Germinal center (tissue), 1 donor: ENCODE measurements at places on chromosomes 5 and 9.

DNA sequence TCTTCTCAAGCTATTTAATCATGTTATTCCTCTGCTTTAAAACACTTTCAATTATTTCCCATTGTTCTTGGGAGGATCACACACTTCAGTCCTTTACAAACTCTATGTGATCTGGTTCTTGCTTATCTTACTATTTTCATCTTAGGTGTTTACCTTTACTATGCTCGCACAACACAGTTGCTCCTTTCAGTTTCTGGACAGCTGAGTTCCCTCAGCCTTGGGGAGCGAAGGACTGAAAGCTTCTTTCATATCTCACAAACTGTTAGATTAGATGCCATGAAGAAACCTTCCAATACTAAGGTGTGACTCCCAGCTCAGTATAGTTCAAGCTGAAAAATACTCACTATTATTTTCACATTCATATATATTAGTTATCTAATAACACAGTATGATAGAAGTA lies 117.9 kb downstream of the CDC42SE2 start:
- DNase-seq, result no peak

DNA sequence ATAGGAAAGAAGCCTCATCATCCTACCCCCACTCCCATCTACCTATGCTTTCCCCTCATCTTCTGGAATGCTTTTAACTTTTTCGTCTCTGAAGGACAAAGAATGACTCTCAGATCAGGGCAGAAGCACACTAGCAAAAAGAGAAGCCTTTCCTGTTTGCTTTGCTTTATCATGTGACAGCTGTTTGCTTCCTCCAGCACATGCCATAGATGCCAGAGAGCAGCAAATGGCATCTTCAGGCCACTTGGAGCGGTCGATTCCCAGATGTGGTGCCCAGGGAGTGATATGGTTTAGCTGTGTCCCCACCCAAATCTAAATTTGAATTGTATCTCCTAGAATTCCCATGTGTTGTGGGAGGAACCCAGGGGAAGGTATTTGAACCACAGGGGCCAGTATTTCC lies 294.8 kb downstream of the GADD45G start:
- no peak for DNase-seq

GRCh38 chr9:89941875-89942274 lies 337.1 kb downstream of the GADD45G start:
- no peak for DNase-seq

DNA sequence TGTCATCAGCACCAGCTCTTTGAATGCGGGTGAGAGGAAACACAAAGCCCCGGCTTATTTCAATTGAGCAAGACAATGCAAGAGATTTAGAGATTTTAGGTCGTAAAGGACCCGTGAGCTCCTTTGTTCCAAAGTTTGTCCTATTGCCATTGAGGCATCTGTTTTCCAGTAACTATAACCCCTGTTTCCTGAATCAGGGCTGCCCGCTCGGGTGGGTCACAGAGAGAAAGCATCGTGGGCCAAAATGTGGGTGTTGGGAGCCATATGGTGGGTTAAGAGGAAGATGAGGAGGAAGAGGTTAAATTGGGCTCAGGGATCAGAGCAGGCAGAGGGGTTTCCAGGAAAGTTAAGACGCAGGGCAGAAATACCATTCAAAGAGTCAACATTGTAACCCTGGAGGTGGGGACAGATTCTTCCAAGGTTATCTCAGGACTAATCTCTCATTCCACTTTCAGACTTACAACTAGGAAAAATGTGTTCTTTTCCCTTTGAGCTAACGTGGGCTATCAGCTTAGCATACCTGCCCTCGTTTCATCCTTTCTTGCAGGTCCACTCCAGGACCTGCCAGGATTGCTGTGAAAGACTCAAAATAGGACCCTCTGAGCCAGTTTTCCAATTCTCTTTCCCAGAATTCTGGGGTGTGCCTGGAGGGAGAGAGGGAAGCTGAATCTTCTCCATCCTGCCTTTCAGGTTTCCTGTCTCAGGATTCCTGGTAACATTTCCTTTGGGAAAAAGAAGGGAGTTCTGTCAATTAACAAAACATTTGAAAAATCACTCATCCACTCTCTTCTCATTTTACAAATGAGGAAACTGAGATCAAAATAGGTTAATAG lies 95.5 kb upstream of the TAF11L2 start:
- DNase-seq, result no peak

GRCh38 chr5:116733991-116734975 lies 159.7 kb upstream of the SEMA6A start:
- no peak for DNase-seq

GRCh38 chr9:121700165-121700831 lies 48.9 kb downstream of the DAB2IP start:
- peak; percentile 30 for DNase-seq

GRCh38 chr9:123235448-123235847 lies 32.9 kb downstream of the STRBP start:
- DNase-seq, result peak; percentile 20

- no peak for DNase-seq
Observed at GRCh38 chr5:116559673-116560164, 14.9 kb downstream of the SEMA6A start.

DNA sequence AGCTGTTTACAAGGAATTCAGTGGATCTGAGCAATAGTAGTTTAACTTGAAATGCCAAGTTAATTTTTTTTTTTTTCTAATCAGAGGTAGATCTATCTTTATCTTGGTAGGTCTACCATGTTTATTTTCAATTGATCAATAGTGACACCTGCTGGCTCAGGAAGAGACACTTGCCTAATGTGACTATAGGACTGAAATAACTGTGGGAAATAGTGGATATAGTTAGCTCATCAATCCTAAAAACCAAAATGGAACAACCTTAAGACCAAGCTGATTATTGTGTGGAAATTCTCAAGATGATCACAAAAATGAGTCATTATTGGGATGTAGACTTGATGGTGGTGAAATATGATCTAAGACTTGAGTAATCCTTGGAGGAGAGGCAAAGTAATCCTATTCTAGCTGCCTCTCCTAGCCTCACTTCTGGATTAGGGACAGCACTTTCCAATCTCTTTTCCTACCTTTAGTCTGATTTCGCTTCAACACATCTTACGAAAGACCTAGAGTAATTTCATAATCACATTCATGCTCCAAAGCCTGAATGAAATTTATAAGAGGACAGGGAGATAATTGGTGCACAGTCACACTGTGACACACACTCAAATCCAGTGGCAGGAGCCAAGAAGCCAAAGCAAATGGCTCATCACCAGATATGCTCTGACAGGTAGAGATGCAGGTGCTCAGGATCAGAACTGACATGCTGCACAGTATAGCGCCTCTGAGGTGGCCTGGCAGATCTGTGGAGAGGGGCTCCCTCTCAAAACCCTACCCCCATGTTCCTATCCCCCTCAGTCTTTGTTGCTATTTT lies 156.3 kb downstream of the HMHB1 start:
- no peak for DNase-seq

- no peak for DNase-seq
Observed at GRCh38 chr5:109951758-109952157, 262.0 kb downstream of the MAN2A1 start.

- DNase-seq, result no peak
Observed at GRCh38 chr5:51487952-51488351, 104.7 kb downstream of the ISL1 start.

DNA sequence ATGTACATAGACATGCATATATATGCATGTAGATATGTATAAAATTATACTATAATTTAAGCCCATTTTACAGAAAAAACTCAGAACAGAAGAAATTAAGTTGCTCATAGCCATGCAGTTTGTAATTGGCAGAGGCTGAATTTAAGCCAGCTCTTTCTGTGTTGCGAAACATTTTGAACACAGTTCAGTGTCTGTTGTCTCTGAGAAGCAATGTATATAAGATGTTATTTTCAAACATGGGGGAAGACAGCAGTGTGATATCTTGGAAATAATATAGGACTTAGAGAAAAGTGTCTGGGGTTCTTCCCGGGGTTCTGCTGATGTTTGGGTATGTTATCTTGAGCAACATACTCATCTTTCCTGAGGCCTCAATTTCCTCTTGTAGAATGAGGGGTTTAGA lies 37.6 kb downstream of the SVEP1 start:
- DNase-seq, result no peak

DNA sequence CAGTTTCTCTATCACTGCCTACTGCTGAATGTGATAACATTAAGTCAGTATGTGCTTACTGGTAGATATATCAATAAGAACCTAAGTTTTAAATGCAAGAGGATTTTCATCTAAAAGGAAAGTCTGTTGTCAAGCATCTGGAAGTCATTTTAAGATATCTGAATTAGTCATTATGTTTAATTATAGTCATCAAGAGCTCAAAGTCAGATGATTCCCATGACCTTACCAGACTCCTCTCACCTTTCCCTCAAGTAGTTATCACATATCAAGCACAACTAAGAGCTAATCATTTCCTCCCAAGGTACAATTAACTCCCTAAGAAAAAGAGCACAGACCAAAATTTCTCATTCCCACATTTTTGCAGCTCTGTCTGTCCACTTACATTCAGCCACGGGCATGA lies 45.5 kb downstream of the PUM3 start:
- no peak for DNase-seq

DNA sequence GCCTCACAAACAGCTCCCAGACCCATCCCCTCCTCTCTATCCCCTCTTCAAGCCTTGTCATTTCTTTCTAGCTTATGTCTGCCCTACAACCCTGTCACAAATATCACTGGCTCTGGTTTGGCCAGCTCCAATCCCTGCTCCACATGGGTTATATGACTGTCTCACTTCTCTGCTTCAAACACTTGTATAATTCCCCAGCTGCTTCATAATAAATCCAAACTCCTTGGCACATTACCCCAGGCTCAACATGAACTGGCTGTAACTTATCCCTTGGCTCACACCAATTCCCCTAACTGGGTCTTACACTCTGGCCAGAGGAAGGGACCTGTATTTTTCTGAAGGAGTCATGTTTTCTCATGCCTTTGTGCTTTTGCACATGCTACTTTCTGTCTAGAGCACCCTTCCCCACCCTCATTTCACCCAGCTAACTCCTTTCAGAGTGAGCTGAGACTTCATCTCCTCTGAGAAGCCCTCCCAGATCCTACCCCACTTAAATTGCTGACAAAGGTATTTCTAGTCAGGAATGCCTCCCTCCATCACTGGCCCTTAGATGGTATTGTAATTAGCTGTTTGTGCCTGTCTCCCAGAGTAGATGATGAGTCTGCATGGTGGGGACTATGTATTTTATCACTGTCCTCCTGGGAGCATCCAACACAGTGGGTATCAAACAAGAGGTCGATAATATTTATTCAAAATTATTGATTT lies 5.3 kb downstream of the PRXL2C start:
- no peak for DNase-seq
